ENCODE measurements at places on chromosomes 4 and X. TPM values are rescaled to one million over a fixed set of nuclear protein-coding genes. Genes with fewer than 3 reads are reported as not detected.

SHISA3 gene
- 0.56 TPM for total RNA-seq

ADGRA3 gene
- total RNA-seq = 50.3 TPM

CLNK gene
- total RNA-seq = not detected

PDE5A gene
- total RNA-seq = 0.58 TPM

CLDN2 gene
- 15.0 TPM for total RNA-seq

PABPC4L gene
- total RNA-seq = not detected

SYP gene
- total RNA-seq = 0.32 TPM

FOXP3 gene
- 0.18 TPM for total RNA-seq

CXCL6 gene
- total RNA-seq = 22.7 TPM

PPA2 gene
- 45.9 TPM for total RNA-seq

FRG2 gene
- not detected for total RNA-seq

SLC2A9 gene
- total RNA-seq = 25.0 TPM

CLCN4 gene
- 3.5 TPM for total RNA-seq

PDCL2 gene
- total RNA-seq = not detected

- no peak for DNase-seq
Measured at GRCh38 chrX:39258331-39258730, 457.1 kb downstream of the MID1IP1 start.

DNA sequence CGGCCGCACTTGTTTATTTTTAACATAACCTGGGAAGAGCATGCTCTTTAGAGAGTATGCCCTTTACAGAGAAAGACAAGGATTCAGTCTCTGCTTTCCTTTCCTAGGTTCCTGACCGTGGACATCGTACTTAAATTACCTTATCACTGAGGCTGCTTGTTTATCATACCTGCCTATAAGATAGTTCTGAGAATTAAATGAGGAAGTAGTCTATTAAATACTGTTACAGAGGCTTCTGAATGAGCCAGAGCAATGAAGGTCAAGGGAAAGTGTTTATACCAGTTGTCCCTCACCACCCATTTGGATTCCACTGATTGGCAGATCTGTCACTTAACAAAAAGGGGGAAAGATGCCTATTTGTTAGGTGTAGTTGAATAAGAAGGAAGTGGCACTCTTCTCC is 10.0 kb downstream of the TXLNG start:
- DNase-seq = no peak

DNA sequence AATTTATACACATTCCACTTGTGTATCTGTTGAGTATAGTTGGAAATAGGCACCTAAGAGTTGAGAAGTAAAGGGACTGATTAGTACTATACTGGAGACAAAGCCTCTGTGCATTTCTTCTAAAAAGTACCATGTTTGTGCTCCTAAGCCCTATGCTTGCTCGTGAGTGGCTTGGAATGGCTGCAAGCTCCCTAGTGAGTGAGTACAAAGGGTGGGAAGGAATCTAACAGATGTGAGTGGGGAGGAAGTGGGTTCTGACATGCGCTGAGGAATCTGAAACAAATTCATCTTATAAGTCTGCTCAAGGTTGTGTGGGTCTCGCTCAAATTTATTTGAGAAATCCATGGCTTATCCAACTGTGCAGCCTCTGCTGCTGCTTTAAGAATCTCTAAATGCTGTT is 13.3 kb downstream of the SPCS3 start:
- DNase-seq = no peak

DNA sequence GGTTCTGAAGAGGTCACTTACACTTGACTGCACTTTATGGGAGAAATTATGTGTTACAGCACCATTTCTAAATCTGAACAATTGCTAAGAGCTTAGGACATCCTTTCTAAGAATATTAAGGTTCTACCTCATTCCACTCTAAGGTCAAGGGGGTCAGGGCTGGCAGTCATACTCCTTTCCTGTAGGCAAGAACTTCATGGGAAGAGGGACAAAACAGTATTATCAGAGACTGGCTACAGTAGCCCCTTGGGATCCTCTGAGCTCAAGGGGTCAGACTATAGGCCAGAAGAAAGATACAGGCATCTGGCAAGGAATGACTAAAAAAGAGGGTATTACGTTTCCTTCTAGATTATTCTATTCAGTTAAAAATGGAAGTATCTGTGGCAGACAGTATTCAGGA is 115.1 kb downstream of the RASL11B start:
- no peak for DNase-seq

- DNase-seq = no peak
Measured at GRCh38 chr4:129080129-129080528, 13.2 kb downstream of the SCLT1 start.

DNA sequence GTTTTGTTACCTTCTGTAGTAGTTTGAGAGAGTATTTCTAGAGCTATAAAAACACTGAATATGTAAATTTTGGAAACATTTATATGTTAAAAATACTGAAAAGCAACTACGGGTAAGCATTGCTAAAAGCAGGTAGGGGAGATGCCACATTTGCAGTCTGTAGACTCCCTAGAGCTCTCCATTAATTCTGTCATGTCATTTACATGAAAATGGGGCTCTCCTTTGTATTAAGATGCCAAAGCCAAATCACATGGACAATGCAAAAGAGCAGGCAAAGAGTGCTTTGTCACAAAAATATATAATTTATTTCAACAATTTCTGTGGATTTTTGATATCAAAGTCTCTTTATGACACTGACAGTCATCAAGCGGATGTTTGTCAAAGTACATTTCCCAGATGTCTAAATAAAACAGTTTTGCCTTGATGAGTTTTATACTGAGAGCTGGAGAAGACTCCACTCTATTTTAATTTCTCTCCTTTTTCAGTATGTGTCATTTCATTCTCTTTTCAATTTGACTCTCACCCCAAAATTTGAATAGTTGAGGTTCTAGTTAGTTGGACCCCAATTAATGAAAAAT is 51.8 kb downstream of the LDB2 start:
- DNase-seq = no peak

DNA sequence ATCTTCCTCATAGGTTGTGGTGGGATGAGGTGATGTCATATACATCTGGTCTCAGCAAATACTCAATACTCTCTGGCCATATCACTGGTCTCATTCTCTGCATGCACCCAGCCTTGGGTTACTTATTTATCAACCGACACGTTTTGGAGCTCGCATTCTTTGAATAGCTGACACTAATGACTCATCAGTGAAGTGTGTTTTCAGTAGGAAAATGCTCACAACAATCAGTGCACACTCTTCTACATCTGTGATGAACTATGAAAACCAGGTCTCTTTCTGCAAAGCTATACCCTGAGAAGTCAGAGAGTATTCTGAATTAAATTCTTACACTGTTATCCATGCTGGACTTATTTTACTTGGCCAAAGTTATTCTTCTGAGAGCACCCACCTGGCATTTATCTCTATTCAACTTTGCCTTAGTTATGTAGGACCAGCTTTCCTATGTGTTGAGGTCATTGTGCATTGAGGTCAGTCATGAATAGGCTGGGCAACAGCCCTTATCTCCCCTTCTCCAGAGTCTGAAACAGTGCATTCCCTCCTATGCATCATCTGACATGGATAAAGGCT is 58.7 kb upstream of the DHX15 start:
- DNase-seq = no peak

DNA sequence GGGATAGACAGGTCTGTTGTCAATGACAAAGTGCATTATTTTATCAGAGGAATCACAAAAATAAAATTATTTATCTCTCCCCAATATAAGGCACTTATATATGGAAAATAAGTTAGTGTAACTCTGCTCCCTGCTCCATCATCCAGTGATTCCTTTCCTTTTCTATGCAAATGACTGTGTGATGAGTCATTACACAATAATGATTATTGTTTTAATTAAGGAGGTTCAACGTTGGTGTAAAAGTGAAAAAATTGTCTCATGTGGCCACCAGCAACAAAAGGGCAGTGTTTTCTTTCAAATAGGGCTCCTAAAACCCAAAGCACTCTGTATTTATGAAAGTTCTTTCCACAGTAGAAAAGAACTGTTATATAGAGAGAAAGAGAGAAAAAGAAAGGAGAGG is 16.7 kb downstream of the SLC7A11 start:
- DNase-seq = no peak

GRCh38 chr4:33080275-33080674 is 2360.1 kb downstream of the PCDH7 start:
- DNase-seq = peak; percentile 64

GRCh38 chr4:7938609-7939376 is 868 bp downstream of the AFAP1 start:
- DNase-seq = no peak

GRCh38 chrX:101385026-101385684 is 836 bp downstream of the BTK start:
- DNase-seq = no peak

DNA sequence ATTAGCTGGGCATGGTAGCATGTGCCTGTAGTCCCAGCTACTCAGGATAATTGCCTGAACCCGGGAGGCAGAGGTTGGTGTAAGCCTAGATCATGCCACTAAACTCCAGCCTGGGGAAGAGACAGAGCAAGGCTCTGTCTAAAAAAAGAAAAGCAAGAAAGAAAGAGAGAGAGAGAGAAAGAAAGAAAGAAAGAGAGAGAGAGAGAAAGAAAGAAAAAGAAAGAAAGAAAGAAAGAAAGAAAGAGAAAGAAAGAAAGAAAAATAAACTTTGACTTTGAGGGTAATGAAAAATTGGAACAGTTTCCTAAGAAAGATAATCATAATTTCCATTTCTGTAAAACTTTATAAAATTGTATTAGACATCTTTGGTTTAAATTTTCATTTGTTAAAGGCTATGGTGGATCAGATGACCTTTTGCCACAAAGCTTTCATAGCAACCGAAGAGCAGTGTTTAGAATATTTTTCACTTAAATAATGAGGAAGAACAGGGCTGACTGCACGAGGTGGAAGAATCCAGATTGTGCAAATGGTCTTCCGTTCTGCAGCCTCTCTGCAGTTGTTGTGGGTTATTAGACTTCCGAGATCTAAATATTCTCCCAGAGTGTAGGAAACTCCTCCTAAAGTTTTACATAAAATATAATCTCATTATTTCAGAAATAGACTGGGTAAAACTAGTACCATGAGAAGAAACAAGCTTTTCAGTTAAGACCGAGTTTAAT is 55.9 kb downstream of the RBM47 start:
- DNase-seq = no peak

DNA sequence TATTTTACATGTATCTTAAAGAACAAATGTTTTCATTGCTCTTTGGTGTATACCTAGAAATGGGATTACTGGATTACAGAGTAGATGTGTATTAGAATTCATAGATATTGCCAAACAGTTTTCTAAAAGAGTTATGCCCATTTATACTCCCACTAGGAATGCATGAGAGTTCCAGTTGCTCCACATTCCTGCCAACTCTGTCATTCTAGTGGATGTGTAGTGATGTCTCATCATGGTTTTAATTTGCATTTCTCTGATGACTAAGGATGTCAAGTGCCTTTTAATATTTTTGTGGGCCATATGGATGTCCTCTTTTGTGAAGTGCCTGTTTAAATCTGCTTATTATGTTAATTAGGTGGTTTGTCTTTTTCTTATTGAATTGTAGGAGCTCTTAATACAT is 65.6 kb upstream of the BMP2K start:
- no peak for DNase-seq

- no peak for DNase-seq
Measured at GRCh38 chrX:21943460-21944135, 3.1 kb downstream of the SMS start.

DNA sequence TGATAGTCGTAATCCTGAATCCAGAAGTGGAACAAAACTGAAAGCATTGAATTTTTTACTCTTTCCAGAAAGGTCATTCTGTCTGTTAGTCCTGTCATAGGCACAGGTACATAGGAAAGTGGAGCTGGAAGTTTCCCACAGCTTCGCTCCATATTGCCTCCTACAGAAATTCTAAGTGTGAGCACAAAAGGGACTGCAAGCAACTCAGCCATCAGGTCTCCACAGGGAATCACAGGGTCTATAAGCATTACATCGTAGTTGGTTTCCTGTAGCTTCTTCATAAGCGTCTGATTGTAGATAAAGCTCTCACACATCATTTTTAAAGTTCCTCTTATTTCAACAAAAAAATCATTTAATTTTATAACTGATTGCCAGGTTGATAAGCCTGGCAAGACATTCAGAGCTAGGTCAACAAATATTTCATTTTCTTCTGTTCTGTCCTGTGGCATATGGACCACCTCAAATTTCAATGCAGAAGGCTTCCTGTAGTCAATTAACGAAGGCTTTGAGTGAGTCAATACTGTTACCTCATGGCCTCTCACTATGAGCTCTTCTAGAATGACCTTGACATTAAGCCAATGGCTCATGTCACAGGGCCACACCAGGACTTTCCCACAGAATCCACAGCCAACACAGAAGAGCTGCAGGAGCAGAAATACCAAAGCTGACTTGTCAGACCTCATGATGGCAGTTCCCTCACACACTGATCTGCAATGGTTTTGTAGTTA is at the start of gene UGT2A3:
UGT2A3 (minus strand) TSS at position 727 of the 728 bp plus-strand sequence; CDS start at position 683, 44 bp downstream.
- peak; percentile 60 for DNase-seq

DNA sequence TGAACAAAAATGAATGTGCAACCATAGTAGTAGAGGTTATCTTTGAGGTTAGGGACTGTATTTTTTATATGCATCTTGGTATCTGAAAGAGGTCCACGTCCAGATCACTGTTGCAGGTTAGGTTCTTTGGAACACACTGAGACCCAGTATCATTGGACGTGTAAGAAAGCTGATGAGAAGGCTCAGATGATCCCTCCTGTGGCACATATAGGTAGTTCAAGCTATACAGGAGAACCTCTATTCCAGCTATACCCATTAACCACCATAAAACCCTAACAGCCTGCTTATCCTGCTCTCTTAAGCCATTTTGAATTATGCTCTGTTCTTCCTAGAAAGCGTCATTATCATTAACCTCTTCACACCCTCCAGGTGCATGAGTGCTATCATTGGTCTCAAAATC is 930.7 kb upstream of the HS3ST1 start:
- no peak for DNase-seq

DNA sequence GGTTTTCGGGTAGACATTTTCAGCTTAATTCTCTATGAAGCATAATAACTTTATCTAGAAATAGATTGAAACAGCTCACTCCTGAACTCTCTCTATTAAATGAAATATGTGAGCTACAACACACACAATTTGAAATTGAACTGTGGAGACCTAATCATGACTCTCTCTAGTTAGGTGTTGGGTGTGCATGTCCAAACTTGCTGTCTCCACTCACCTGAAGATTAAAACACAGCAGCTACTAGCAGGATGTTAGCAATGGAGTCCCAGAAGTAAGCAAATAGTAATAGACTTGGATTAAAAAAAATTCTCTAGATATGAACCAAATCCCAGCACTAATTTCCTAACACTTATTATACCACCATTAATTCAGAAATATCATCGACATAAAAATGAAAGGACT is 173.1 kb downstream of the FSTL5 start:
- DNase-seq = no peak

GRCh38 chr4:183328832-183329231 is 6.6 kb upstream of the CLDN24 start:
- no peak for DNase-seq

GRCh38 chr4:168793542-168793941 is 216.5 kb downstream of the CBR4 start:
- DNase-seq = no peak

- DNase-seq = no peak
Measured at GRCh38 chrX:15170927-15171326, 99.0 kb downstream of the ASB9 start.

- DNase-seq = no peak
Measured at GRCh38 chrX:129600981-129601424, 53.8 kb downstream of the APLN start.
